ENCODE measurements at places on chromosomes 7 and 10.

DNA sequence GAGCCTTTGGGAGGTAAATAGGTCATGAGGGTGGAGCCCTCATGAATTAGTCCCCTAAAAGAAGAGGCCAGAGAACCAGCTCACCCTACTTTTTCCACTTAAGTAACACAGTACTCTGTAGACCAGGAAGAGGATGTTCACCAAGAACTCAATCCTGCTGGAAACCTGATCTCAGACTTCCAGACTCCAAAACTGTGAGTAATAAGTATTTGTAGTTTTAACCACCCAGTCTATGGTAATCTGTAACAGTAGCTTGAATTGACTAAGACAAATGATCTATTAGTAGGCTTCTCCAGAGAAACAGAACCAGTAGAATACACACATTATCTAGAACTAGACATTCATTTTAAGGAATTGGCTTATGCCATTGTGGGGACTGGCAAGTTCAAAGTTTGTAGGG is 51.5 kb downstream of the ANKMY2 start:
- no peak for DNase-seq

- DNase-seq = no peak
These were observed 54.6 kb downstream of the TMEM26 start for GRCh38 chr10:61398366-61399129.

DNA sequence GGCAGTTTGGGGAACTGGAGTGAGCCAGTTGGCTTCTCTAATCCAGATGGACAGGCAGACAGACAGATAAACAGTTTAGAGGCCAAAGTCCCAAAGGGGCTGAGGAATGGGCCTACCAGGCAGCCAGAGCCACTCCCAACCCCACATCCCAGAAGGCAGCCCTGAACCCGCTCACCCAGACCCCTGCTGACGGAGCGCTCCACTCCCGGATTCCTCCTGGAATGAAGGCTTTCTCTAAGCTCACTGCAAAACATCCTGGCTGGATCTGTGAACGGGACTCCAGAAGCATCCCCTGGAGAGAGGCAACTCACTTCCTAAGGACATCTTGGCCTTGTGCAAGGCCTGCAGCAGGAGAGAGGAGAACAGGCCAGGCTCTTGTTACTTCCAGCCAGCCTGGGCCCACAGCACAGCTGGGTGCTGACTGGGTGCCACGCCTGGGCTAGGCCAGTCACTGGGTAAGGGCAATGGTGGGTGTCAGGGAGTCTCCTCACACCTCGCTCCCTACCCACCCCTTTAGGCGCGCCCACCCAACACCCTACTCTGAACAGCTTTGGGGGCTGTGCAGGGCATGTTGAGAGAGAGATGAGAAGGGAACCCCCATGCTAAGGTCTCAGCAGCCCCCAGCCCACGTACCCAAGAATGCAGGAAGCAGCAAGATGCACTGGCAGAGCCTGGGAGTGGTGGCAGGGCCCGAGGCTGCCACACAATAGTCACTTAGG is 168.6 kb upstream of the ZMIZ1 start:
- no peak for DNase-seq

DNA sequence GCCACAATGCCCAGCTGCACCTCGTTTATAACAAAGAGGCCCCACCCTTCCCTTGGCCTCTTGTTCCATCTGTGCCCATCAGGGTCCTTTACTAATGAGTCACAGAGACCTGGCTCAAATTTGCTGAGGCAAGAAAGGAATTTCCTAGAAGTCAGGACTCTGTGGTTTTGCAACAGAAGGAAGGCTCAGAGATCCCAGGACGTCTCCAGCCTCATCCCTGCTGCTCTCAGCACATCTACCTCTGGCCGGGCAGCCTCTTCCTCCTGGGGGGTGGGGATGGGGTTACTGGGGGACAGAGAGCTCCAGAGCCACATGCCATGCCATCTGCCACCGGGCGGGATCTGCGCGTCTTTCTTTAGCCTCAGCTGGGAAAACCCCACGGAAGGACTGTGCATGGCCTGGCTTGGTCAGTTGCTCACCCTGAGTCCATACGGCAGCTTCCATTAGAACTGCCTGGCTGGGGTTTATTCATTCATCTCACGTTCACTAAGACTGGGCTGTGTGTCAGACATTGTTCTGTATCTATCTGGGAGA is 41.9 kb upstream of the PSMG3 start:
- DNase-seq = no peak

DNA sequence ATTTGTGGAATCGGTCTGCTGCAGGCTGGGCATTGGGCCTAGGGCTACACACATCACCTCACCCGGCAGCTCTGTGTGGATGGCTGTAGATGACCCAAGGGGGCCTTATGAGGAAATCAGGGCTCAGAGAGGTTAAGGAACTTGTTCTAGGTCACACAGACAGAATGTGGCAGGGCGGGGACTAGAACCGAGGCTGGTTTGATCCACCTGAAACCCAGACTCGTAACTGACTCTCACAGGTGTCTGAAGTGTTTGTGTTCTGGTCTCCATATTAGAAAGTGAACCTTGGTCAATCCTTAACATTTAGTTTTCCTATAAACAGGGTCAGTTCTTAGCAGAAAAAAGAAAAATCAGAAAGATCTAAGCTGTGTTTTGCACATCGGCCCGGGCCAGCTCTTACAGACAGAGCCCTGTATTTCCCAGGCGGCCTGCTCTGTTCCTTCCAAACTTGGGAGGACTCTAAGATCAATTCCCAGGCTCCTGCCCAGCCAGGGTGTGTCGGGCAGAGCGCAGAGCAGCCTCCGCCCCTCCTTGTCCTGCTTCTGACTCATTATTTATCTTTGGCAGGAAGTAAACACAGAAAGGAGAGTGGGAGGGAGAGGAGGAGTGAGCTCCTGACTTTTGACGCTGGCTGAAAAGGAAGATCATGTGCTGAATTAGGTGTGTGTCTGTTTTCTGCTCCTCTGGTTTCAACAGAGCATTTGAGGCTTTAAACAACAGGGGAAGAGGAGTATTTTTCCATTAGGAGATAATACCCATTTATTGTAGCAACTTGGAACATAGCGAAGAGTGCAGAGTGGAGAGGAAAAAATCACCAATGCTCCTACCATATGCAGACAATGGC is 74.1 kb downstream of the TACC2 start:
- peak; percentile 83 for DNase-seq

- DNase-seq = no peak
These were observed 111.9 kb upstream of the ZWINT start for GRCh38 chr10:56472978-56473377.

DNA sequence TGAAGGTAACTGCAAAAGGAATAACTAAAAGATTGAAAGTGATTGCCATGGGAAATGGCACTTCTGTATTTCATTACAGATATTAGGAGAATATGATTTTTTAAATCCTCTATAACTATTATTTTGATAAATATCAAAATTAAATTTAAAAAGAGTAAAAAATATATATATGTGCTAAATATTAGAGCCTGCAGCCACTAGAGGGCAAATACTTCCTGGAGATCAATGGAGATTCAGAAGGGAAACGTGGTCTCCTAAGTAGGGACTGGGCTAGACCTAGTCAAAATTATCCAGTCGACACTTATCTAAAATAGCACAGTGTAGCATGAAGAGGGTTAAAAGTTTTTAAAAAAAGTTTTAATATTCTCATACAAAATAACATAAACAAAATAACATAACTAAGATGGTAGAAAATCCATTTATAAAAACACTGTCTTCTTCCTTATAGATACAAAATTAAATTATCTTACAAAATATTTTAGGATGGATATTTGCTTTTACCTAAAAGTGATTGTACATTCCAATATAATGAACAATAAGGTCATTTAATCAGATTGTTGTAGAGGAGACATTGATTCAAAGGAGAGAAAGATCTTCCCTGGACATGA is 434.3 kb downstream of the MDFIC start:
- DNase-seq = no peak

GRCh38 chr10:6766131-6766801 is 186.2 kb upstream of the PRKCQ start:
- no peak for DNase-seq

DNA sequence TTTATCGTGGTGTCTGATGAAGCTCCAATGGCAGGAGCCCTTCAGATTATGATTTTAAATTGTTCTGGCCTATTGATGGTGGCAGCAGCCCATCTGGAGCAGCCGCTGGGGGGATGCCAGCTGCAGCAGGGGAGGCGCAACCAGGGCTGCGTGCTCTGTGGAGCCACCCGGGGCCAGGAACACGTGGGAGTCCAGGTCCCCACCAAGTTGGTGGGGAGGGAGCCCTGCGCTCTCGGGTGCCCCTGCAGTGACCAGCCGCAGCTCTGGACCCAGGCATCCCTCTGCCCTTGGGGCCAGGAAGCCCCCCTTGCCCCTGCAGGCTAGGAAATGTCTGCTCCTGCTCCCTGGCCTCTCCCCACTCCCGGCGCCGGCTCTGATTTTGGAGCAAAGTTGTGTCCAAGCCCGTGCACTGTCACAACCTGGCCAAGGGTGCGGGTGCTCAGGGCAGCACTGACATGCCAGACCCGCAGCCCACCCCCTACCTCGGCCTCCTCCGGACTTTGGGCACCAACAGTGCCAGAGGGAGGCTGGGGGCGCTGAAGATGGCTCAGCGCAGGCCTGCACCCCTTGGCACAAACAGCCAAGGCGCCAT is 147.2 kb upstream of the ADO start:
- DNase-seq = no peak

DNA sequence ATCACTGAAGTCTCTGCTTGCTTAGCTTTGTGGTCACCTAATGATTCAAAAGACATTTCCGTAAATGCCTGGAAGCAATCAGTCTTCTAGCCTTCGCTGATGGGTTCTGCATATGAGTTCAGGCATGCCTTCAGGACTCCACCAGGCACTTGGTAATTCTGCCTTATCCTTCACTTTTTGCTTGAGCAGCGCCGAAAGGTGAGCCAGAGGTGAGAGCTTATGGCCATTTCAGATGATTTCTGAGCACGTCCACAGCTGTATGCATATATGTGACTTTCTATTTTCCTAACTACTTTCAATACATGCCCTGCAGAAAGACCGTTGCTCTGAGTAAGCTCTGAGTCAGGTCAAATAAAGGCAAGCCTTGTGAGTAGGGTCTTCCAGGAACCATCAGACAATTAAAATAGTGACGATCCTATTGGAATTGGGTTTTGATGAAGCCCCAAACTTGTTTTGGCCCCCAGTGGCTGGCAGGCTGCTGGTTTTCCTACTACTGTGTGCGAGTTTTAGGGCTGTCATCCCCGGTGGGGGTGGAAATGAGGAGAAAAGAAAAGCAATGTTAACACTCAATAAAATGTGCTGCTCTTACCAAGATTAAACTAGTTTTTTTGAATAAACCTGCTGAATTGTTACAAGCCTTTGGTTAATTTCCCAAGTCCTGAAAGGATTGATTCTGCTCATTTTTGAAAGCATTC is 154.4 kb upstream of the AKR1E2 start:
- DNase-seq = no peak

DNA sequence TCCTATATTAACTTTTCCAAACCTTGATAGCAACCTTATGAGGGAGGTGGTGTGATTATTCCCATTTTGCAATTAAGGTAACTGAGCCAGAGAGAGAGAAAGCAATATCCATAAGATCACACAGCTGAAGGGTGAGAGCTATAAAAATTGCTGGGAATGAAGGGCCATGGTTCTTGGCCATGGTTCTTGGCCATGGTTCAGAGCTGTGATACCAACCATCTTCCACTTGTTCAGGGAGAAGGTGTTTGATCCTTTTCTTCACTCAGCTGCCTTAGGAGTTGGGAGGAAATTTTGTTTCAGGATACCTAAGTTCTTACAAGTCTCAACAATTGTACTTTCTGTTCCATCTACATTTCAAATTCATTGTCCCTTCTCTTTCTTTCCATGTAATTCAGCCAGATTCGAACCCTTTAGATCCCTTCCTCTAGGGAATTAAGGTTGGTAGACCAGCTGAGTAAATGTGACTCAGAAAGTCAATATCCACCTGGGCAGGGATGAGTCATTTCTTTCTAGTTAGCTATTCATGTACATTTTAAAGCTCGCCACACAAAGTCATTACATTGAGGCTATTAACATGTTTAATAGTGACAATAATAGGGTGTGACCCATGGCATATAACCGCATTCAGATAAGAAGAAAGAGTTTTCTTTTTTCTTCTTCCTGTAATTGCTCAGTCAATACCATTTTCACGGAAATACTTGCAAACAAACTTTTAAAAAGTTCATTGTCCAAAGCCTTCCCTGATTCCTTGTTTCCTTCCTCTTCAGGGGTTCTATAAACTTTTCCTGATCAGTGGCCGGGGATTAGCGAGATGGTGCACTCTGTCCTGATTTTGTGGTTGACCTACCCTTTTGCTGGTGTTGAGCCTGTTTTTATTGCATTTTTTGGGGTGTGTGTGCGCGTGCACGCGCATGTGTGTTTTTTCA is 143.4 kb downstream of the TCF7L2 start:
- DNase-seq = peak; percentile 15

GRCh38 chr10:59181668-59182067 is 5.2 kb downstream of the PHYHIPL start:
- DNase-seq = peak; percentile 25

DNA sequence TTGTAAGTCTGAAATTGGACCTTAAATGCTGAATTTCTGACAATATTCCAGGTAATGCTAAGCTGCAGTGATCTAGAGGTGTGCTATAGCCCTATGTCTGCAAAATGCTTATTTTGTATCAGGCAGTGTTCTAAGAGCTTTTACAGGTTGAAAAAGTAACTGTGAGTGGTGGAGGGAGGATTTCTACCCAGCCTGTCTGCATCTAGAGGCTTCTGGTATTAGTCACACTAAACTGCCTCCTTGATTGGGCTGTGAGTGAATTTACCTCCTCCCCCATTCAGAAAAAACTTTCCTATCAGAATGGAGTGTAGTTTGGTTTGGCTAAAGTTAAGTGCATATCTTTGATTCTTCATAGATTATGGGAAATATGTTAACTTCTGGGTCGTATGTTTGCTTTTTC is 56.8 kb downstream of the BBS9 start:
- peak; percentile 34 for DNase-seq

Measured in H9 (cell line).